ENCODE measurements at places on chromosomes 16 and 17.

DNA sequence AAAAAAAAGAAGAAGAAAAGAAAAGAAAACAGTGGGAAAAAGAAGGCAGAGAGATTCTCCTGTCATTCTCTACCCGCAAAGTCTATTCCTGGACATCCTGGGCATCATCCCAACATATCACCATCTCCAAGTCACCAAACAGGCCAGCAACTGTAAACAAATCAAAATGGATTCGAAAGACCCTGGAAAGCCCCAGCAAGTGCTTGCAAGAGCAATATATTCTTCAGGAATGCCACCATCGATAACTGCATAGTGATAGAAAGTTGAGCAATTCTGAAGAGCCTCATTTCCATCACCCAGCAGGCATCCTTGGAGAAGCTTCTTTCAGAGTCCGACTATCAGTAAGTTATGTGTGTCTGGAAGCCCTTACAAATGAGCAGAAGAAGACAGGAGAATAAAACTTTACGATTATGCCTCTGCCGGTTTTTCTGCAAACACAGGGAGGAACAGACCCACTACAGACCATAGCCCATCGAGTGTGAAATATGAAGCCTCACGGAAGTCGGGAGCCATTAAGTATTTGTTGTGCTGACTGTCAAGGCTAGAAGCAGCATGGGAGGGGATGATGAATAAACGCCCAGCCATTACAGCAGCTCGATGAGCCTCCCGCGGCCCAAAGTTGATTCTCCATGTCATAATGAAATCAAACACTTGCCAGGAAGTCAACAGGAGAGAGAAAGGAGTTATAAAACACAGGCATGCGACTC lies 64.5 kb upstream of the SEC14L1 start:
- DNase-seq = peak; percentile 89

GRCh38 chr16:27404163-27404823 lies 2.3 kb downstream of the IL21R start:
- DNase-seq = no peak

- DNase-seq = no peak
Measured at GRCh38 chr17:49670002-49670401, 7.9 kb downstream of the SPOP start.

DNA sequence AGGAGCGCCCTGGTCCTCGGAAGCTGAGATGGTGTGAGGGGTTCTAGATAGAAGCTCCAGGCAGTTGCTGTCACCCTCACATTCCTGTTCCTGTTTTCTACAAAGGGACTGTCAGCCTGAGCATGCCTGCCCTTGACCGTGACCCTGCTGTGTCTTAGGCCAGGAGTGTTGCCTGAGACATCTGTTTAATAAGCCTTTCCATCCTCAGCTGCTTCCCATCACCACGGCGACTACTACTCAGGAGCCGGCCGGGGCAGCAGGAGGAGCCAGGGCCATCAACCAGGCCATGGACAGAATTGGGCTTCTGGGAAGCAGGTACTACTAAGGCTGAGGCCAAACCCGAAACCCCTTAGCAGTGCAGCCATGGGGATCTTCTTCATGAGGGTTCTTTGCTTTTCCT lies 151.4 kb downstream of the KATNIP start:
- no peak for DNase-seq

DNA sequence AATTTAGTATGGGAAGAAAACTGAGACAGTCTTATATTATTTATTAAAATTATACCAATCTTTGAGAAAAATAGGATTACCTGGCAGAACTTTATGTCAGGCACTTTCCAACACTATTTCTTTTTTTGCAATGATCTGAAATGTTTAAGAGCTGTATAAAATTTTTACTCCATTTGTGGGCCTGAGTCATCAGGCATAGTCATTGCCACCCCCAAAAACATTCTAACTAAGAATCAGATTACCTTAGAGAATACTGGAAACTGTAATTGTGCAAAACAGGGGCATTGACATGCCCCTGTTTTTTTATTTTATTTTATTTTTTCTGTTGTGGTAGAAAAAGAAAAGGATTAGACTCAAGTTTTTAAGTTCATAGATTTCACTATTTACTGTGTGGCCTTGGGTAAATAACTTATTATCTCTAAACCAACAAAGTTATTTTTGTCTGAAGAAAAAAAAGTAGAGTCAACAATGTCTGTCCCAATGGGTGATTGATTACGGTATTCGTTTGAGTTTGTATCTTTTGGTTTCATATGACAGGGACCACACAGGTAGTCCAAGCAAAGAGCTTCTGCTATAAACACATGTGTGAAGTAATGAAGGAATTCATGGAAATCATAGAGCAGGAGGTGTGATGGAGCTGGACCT lies 24.6 kb downstream of the VAT1L start:
- DNase-seq = no peak

GRCh38 chr17:83099086-83099555 lies 19.7 kb downstream of the METRNL start:
- DNase-seq = no peak

GRCh38 chr16:8774208-8774607 lies 23.2 kb downstream of the TMEM186 start:
- DNase-seq = no peak

DNA sequence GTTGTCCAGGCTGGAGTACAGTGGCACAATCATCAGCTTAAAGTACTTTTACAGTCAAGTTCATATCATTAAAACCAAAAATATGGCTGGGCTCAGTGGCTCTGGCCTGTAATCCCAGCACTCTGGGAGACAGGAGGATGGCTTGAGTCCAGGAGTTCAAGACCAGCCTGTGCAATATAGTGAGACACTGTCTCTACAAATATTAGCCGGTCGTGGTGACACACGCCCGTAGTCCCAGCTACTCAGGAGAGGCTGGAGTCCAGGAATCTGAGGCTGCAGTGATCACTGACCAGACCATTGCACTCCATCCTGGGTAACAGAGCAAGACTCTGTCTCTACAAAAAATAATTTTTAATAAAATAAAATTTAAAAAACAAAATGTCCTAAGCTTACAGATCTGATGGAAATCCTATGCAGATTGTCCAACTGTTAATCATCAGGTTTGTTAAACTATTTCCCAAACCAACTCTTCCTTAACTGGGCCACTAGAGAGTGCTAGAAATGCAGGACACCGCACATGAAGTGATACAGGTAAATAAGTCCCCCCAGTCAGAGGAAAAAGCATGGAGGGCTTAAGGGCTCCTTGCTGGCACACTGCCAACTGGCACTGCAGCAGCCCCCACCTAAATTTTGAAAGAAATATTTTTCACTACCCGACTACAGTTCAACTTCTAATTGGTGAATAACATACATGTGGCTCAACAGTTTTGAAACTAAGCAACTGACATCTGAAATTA lies 2.8 kb downstream of the USP22 start:
- DNase-seq = no peak

DNA sequence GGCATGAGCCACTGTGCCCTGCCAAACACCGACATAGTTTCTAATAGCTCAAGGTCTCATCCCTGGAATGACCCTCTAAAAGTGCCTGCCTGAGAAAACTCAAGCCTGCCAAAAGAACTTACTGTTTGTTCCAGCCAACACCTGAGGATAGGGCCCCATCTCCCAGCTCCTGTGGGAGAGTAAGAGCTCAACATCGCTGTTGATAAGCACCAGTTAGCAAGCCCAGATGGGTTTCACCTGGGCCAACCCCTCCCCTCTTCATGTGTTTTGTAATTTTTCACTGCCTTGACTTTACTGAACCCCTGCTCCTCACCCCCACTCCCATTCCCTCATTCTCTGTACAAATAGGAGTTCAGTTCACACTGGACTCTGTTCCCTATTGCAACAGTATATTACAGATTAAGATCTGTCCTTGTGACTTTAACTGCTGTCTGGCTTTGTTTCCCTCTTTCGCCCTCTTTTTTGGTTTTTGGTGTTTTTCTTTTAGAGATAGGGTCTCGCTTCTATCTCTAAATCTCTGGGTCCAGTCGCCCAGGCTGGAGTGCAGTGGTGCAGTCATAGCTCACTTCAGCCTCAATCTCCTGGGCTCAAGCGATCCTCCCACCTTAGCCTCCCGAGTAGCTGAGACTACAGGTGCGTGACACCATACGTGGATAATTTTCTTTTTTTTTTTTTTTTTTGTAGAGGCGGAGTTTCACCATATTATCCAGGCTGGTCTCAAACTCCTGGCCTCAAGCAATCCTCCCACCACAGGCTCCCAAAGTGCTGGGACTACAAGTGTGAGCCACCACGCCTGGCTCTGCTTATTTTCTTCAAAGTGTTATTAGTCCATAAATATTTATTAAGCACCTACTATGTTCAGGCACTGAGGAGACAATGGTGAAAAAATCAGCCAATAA lies 12.3 kb downstream of the NUPR1 start:
- DNase-seq = no peak

GRCh38 chr16:1098266-1098991 lies 2.4 kb upstream of the C1QTNF8 start:
- DNase-seq = no peak

DNA sequence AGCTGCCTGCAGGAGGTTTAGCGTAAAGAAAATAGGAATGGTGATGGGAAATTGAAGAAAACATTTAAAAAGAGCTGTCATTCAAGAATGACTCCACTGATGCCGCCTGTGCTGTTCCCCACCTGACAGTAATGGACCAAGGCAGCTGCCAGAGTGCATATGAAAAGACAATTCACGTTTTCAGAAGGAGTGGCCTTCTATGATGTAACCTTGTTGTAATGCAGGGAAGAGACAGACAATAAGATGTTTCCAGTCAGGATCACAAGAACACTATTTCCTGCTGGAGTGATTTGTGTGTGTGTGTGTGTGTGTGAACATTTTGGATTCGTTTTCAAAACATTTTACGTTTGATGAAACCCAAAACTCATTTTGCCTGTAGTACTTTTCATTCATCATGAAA lies 203.7 kb downstream of the LGALS9B start:
- no peak for DNase-seq

DNA sequence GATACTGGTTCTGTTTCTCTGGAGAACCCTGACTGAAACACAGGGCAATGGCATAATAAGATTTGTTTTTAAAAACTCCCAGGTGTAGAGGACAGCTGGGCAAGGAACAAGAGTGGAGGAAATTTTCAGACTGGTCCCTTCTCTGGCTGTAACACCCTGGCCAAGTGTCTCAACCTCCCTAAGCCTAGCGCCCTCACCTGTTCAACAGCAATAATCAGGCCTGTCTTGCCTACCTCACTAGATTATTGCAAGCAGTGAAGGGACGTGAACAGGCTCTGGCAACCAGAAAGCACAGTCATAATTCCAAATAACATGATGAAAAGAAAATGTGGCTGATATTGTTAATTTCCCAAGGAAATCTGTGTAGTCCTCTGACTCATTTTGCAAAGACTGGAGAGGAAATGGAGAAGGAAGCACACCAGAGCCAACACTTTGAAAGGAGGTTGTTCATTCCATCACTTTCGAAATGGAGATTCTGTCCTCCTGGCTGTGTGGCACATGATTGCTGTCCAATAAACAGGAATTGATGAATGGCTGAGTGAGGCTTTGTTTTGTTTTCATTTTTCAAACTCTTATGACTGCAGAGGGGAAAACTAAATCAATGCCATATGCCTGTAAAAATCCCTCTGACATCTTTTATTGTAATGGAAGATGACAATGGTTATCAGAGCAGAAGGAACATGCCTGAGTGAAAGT lies 87.5 kb upstream of the HLF start:
- DNase-seq = no peak

Measured in DMS153 (cell line).